ENCODE measurements at places on chromosomes 5 and 9.

DNA sequence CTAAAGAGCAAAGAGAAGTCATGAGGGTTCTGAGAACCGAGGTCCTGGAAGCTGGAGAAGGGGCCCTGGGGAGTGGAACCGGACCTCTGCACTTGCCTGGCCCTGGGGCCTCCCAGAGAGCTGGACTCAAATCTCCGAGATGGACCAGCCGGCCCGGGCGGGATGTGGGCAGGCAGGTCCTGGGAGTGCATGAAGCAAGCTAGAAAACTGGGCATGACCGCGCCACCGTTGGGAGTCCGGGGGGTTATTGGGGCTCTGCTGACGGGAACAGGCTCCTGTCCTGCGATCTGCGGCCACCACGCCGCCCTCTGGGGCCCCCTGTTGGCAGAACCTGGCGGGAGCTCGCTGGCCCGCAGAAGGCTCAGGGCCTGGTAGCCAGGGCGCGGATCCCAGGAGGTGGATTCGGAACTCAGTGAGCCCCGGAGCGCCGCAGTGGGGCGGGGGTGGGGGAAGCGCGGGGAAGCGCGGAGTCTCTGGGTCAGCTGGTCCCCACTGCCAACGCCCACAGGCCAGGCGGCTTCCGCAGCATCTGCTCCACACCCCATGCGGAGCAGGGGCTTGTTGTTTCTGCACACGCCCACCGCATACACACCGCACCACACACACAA lies 150.6 kb downstream of the ERCC6L2 start:
- no peak for DNase-seq

DNA sequence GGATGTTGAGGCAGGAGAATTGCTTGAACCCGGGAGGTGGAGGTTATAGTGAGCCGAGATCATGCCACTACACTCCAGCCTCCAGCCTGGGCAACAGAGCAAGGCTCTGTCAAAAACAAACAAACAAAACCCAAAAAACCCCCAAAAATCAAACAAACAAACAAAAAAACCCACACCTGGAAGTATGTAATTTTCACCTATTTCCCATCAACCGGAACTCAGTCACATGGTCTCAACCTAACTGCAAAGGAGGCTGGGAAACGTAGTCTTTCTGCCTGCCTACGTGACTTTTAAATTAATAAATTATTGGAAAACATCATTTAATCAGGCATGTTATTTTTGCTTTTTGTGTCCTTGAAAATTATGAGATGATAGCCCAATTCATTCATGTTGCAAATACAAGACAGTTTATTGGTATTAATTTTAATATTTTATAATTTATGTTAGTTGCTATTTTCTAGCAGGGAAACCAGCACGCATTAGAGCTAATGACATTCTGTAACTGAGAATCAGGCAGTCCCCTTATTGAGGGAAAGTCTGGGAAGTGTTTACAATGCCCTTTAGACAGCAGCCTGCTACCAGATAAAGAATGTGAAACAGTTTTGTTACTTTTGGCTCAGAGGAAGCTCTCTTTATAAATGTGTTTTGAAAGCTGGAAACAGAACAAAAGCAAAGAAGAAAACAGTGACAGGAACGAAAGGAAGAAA lies 110.3 kb downstream of the NXNL2 start:
- no peak for DNase-seq

DNA sequence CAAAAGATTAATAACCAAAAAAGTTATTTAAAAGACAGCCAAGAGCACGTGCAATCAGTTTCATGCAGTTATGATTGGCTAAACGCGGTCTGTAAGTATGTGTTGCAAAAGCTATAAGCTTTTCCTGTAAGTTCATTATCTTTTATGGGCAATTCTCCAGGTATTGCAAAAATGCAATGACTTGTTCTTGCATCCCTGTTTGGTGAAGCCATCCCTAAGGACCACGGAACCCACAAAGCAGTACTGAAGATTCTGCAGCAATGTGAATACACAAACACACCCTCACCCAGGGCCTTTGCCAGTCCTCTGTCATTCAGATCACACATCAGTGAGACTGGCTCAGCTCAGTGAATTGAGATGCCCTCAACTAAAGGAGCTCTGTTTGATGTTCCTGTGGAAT lies 11.4 kb downstream of the GCNT4 start:
- no peak for DNase-seq

GRCh38 chr5:24005384-24005783 lies 498.0 kb downstream of the PRDM9 start:
- no peak for DNase-seq

DNA sequence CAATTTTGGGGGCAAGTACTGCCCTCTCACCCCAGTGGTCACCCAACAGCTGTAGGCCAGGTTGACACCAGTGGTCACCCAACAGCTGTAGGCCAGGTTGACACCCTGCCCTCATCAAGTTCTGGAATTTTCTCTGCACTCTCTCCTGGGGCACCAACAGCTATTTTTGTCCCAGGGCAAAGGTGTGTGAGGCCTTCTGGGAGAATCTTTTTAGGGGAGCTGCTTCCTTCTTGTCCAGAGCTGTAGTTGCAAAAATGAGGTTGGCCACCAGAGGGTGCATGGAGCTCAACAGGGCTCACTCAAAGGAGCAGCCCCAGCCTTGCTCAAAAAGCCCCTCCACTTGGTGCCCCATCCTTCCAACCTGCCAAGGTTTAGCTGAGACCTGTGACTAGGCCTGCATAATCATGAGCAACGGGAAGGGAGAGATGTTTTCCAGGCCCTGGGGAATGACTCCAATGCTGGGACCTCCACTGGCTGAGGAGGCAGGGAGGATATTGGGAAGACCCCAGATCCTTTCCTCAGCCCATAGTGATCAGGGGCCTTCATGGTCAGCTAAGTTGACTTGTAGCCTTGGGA lies 10.6 kb upstream of the P4HA2 start:
- peak; percentile 70 for DNase-seq

GRCh38 chr5:31270396-31270795 lies 76.9 kb downstream of the CDH6 start:
- no peak for DNase-seq

DNA sequence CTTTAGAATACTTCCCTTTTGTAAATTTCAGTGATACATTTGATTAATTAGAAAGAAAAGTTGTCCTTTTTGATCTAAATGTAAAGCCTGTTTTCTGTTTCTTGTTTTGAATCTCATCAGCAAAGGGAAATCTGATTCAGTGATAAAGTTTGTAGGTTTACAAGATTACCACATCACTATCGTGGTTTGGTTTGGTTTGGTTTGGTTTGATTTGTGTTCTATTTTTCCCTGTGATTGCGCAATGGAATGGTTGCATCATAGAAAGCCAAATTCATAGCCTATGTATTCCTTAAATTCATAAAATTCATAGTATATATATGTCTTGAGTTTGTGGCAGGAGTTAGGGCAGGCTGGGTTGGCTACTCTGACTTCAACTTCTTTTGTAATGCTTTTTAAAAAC lies 15.2 kb downstream of the SRFBP1 start:
- DNase-seq: no peak

GRCh38 chr5:180135967-180136629 lies 64.5 kb upstream of the RNF130 start:
- no peak for DNase-seq

DNA sequence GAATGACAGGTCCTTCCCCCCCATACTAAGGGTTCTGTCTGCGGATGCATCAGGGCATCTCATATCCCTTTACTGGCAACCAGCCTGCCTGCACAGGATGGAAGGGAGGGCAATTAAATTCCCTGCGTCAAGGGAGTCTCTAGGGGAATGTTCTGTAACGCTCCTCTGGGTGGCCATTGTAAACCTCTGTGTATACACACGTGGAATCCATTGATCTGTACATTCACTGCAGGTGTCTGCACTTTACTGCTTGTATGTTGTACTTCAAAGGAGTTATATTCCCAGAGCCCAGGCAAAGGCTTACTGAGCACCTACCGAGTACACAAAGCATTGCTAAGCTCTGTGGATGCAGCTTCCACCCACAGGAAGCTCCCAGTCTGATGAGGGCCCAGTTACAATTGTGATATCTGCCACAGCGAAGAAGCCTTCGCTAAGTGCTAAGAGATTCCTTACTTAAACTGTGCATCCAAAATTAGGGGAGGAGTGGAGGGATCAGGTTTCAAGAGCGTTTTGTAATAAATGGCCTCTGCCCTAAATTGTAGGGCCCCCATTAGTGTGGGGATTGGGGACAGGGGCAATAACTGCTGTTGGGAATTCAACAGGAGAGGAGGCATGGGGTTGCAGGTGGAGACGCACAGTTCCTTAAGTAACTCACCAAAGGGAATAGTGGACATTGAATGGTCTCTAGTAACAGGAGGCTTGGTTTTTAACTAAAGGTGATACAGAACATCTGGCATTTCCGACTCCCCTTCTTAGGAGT lies 1.5 kb upstream of the RETREG1 start:
- DNase-seq: no peak

GRCh38 chr9:20940447-20941173 lies 90.8 kb downstream of the HACD4 start:
- DNase-seq: no peak

GRCh38 chr9:10127867-10128266 lies 484.9 kb downstream of the PTPRD start:
- DNase-seq: no peak

DNA sequence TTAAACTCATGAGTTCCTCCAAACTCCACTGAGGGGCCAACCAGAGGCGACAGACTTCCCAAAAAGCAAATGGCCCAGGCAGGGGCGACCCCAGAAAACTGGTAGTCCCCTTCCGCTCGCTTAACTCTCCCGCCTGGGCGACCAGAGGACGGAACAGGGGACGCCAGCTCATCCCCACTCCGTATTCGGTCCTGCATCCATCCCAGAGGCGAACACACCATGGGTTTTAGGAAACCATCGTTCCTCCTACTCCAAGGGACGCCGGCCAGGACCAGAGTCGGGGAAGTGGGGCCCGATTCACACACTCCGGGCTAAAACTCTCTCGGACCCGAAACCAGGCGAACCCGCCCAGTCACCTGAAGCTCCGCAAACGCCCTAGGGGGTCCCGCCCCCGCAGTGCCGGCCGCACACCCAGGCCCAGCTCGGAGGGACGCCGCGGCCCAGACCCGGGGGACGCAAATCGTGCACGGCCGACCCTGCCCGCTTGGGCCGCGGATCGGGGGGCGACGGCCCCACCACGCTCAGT lies 478 bp downstream of the TEX10 start:
- DNase-seq: no peak

- no peak for DNase-seq
Observed at GRCh38 chr9:93218671-93219420, 34.9 kb downstream of the WNK2 start.

- no peak for DNase-seq
Observed at GRCh38 chr5:55231919-55232270, 1.5 kb downstream of the CCNO start.

DNA sequence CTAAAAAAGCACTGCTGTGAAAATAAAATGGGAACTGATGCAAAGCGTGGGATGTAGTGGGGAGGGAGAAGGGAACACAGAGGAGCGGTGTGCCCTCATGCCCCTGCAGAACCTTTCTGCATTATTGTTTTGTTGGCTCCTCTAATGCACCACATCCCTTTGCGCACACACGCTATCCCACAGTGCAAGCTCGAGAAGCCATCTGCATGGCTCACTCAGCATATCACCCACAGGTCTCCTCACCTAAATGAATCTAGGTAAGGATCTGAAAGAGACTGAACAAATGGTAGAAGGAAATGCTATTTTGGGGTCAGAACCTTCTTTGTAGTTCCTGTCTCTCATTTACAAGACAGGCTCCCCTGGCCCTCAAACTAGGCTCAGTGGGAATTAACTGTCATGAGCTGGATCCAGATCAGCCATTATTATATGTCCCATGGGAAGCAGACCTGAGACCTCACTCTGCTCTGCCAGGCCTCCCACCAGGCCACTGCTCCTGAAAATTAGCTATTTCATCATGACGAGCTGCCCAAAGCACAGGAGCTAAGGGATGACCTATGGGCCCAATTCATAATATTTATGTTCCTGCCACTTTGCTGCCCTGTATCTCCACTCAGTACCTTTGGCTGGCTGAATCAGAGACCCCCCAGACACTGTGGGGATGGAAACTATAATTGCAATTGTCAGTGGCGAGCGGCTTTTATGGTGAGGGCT lies 169.4 kb downstream of the SPOCK1 start:
- DNase-seq: no peak

DNA sequence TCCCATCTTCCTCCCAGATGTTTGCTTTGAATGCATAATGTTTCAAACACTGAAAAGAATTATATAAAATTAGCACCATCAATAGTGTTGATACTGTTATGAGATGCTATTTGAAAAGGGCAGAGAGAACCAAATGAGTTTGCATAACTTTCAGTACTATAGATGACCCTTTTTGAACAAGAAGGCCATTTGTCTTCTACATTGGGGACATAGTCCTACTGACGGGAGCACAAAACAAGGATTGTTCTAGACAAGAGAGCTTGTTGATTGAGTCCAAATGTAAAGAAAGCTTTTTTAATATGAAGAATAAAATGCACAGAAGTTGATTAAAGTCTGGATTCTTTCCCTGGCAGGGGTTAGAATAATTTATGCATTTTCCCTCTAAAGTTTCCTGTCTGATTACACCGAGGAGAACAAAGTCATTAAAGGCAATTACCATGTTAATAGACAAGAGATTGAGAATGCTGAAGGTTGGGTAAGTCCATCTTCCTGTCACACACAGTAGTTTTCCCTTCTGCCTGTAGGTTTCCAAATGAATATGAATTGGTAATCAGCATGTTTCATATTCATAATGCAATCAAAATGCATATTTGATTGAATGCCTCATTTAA lies 32.8 kb upstream of the ADCY2 start:
- no peak for DNase-seq

DNA sequence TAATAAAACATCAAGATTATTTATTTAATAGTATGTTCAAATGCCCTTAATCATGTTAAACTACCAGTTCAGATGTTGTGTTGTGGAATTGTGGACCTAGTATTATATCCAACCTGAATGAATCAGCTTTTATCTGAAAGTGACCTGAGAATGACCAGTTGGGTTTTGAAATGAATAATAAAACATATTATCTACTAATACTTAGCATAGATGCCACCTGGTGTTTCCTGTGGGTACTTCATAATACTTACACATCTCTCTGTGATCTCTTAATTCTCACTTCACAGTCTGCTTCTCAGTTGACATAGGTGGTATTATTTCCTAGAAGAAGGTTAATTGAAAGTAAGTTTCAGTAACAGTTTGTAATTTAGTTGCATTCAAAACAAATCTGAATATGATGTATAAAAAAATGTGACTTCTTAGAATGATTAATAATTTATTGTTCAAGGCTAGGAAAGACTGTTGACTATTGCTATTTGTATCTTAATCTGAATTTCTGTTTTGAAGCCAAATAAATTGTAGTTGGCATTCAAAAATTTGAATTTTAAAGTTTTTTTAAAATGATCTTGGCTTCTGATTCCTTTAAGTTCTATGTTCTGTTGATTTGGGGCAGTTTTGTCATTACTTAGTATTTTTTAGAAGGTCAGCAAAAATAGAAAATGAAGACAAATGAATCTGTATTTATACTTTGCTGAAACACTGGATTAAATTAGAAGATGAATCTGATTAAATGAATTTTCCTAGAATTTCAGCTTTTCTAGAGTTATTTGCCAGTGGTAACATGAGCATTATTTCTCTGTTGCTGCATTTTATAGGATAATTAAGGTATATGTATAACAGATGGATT lies 48.2 kb downstream of the KIF2A start:
- peak; percentile 61 for DNase-seq

DNA sequence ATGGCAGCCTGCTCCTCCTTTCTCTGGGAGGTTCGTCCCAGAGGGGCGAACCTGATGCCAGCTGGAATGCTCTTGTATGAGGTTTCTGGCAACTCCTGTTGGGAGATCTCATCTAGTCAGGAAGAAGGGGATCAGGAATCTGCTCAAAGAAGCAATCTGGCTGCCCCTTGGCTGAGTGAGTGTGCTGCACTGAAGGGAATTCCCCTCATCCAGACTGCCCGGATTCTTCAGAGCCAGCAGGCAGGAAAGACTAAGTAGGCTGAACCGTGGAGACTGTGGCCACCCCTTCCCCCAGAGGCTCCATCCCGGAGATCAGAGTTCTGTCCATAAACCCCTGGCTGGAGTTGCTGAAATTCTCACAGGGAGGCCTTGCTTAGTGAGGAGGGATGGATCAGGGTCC lies 476.0 kb downstream of the CSNK1G3 start:
- DNase-seq: no peak

All from CD4-positive, alpha-beta T cell treated with Interleukin-15 for 4 hours (primary cell).